ENCODE measurements at places on chromosomes 2 and 18.

DNA sequence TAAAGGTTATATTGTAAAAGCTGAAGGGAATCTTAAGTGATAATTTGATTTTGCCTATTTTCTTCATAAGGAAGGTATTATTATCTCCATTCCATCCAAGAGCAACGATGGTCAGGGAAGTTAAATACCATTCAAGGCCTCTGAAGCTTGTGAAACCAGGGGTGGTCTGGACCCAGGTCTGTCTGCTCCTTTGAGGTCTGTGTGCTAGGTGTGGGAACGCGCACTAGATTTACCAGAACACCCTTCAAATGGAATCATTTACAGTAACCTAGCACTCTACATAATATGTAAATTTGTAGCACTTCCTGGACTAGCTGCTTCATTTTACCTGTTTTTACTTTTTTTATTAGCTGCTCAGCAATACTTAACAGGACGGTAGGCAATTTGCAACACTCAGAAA lies 6.4 kb upstream of the TRIB2 start:
- no peak for DNase-seq

GRCh38 chr18:41022484-41022883 lies 932.5 kb upstream of the PIK3C3 start:
- no peak for DNase-seq

- no peak for DNase-seq
Observed at GRCh38 chr18:75350512-75350839, 77.0 kb downstream of the SMIM21 start.

GRCh38 chr2:181812106-181812743 lies 79.3 kb upstream of the ITPRID2 start:
- no peak for DNase-seq
